ENCODE measurements at places on chromosomes 6 and 20. TPM values are rescaled to one million over a fixed set of nuclear protein-coding genes. Genes with fewer than 3 reads are reported as not detected.

DNA sequence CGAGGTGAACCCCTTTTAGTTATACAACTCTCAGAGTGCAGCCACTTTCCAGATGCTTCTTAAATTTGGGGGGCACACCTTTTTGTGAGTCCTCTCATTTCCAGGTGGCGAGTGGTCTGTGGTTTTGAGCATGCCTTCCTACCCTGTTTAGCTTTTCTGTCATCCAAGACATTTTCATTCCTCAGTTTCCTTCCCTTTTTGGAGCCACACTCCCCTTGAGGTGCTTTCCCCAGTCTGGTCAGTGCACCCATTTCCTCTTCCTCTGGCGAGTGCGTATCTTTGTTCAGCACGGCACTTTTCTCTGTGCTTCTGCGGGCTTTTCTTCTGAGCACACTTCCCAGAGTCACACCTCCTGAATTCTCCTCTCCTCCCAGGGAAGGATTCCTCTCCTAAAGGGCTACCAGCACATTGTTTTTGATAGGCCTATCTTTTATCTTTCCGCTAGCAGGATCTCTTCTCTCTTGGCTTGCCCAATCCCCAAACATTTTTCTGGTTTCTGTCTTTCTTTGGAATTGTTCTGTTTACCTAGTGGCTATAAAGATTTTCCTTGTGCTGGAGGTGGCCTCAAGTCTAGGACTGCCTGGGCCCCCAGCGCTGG lies 1.4 kb downstream of the PHF20 start:
- ATAC-seq: no peak

The ASIP gene
- 3.5 TPM for total RNA-seq

GRCh38 chr20:50731055-50731929 lies at the start of gene PARD6B:
PARD6B (plus strand) TSS chr20:50731580; CDS start chr20:50731787, 207 bp downstream.
- ATAC-seq: peak; percentile 97

DNA sequence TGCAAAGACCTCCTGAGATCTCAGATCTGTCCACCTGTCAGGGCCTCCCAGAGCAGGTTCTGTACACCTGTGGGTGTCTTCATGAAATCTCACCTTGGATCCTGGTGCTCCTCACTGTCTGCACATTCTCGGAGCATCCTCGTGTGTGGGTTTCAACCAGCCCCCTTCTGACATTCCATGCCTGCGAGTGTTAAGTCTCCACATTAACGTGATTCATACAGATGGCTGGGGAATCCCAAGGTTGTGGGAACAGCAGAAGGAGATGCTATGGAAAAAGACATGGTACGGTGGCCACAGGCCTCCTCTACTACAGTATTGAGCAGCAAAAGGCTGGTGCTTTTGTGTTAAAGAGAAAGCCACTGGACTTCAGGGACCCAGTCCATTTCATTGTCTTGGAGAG lies 556.5 kb downstream of the DHX35 start:
- ATAC-seq: no peak

GRCh38 chr20:50100552-50100951 lies 12.4 kb downstream of the UBE2V1 start:
- peak; percentile 62 for ATAC-seq

The MAFB gene
- total RNA-seq: 66.9 TPM

DNA sequence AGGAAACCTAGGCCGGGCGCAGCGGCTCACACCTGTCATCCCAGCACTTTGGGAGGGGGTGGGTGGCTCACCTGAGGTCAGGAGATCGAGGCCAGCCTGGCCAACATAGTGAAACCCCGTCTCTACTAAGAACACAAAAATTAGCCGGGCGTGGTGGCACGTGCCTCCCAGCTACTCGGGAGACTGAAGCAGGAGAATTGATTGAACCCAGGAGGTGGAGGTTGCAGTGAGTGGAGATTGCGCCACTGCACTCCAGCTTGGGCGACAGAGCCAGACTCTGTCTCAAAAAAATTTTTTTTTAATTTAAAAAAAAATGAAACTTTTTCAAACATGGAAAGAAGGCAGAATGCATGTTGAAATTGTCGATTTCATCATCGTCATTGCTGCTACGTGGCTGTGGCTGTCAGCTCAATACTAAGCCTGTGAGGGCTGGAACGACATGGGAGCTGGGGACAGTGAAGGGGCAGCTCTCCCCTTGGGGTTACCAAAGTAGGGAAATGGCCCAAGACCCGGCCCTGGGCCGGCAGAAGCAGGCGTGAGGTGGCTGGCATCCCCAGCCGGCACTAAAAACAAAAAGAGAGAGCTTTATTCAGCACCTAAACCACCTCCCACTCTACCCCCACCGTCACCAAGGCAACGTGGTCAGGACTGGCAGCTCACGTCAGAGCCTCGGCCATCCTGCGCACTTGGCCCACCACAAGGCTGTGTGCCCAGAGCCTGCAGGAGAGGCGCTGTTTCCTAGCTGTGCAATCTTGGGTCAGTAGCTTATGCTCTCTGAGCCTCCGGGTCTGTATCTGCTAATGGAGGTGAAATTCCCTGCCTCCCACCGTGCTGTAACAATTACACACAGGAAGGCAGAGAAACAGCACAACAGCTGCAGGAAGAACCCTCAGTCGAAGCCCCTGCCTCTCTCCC lies 30.8 kb downstream of the AGPAT4 start:
- peak; percentile 63 for ATAC-seq

- ATAC-seq: peak; percentile 46
Measured at GRCh38 chr6:109349419-109349987, 32.8 kb downstream of the CD164 start.

The RAMACL gene
- 0.27 TPM for total RNA-seq

DNA sequence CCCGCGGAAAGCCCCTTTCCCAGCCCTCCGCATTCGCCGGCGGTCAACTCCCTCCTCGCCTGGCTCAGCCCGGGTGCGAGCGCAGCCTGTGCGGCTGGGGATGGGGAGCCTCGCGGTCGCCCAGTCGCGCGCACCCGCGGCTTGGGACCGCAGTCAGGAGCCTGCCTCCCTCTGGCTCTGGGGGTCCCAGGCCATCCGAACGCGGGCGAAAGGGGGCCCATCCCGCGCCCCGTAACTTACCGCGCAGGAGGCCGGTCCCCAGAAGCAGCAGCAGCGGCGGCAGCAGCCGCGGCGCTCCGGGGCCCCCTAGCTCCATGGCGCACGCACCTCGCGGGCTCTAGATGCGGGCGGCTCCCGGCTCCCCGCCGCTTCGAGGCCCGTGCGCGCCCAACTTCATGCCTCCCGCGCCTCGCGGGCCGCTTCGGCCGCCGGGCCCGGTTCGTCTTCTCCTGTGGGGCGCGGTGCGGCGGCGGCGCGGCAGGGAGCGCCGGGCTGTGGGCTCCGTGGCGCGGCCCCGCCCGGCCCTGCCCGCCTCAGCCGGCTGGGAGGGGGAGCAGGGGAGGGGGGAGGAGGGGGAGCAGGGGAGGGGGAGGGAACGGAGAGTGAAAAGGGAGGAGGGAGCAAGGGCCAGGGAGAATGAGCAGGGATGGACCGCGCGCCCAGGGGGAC lies at the start of gene CHRNA4:
TSS of gene CHRNA4 (minus strand) at position 500 of the 669 bp plus-strand sequence. CDS start at position 316, 184 bp downstream.
- no peak for ATAC-seq

DNA sequence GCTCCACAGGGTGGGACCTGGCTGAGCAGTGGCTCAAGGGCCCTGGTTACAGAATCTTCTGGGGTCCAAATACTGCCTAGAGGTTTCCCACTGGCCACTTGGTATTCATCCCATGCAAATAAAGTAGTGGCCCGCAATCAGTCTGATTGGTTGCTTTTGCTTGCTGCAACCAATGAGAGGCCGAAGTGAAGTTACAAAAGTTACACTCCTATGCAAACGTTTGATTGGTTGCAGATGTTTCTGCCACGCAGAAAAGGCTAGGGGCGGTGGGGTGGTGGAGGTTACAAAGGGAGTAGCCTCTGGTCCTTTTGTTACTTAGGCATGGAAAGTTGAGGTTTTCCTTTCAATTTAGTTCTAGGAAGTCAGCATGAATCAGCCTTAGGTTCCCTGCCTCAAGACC lies 3.6 kb upstream of the NHLRC1 start:
- ATAC-seq: no peak

DNA sequence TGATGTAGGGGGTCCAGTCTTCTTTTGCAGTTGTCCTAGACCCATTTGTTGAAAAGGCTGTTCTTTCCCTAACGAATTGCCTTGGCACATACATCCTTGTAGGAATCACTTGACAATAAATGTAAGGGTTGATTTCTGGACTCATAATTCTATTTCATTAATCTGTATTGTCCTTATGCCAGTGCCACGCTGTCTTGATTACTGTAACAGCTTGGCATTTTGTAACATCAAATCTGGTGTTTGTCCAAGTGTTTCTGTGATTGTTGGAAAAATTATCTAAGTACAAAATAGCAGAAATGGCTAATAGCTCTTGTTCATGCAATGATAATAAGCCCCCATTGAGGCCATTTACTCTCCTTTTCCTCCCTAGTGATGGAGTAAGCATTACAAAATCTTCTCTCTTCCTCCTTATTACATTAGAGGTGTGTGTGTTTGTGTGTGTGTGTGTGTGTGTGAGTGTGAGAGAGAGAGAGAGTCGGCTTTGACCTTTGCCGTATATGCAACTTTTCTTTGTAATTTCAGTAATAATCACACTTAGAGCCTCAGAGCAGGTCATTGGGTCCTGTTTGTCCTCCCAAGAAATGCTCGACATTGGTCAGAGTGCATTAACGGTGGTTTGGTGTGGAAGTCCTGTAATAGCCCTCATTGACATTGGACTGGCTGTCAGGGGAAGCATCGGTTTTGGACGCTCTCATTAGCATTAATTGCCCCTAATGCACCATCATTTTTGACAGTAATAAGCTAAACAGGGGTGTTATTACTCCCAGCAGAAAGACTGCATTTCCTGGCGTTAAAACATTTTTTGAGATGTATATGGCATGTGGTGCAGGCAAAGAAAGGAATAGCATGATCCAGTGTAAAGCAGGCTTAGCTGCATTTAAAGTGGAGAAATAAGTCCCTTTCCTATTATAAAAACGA lies 40.7 kb upstream of the MROH8 start:
- ATAC-seq: no peak

- peak; percentile 57 for ATAC-seq
Measured at GRCh38 chr6:3759646-3760232, 8.2 kb upstream of the PXDC1 start.

DNA sequence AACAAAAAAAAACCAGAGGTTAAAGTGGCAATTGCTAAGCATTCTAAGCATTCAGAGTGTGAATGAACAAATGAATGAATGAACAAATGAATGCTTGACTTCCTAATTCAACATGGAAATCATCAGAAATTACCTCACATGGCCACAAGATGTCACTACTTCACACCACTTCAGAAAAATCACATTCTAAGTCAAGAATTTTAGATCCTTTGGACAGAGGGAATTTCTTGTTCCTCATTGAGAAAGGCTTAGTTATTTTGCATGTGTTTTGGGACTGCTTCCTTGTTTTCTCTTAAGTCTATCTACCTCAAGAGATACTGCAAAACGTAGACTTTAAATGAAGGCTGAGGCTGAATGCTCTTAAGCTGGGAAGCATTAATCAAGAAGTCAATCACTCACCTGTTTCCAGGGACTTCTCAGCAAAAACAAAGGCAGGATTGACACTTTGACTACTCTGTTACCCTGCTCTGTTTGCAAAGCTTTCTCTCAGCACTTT lies 120.2 kb downstream of the MBOAT1 start:
- no peak for ATAC-seq

DNA sequence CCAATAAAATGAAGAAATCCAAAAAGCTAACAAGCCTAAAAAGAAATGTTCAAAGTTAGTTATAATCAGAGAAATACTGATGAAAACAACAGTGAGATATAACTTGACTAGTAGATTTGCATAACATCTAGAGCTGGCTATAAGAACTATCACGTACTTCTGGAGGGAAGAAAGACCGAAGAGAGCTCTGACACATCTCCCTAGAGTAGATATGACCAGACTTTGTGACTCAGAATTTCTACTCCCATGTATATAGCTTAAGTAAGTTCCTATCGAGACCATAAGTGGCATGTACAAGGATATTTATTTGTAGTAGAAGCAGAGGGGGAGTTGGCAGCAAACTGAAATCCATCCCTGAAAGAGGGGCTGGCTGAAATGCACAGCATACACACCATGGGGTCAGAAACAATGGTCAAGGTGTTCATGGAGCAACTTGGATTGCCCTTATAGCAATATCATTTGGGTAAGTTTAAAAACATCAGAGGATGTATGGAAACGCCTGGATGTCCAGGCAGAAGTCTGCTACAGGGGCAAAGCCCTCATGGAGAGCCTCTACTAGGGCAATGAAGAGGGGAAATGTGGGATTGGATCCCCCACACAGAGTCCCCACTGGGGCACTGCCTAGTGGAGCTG lies 25.6 kb upstream of the IL17A start:
- ATAC-seq: no peak

The STK35 gene
- 18.3 TPM for total RNA-seq

GRCh38 chr20:18728165-18728869 lies 85.3 kb upstream of the SCP2D1 start:
- ATAC-seq: no peak

GRCh38 chr20:42150230-42150629 lies 532.1 kb upstream of the CHD6 start:
- ATAC-seq: no peak

The TMEM200A gene
- 1.1 TPM for total RNA-seq
